Left forelimb (tissue), 1 donor: ENCODE measurements at places on chromosomes 13 and 19.
A peak's percentile ranks its signal among the peaks of the same experiment; 100 is the strongest.

- DNase-seq, result no peak
Observed at GRCh38 chr13:29859971-29860370, 9.6 kb upstream of the UBL3 start.

DNA sequence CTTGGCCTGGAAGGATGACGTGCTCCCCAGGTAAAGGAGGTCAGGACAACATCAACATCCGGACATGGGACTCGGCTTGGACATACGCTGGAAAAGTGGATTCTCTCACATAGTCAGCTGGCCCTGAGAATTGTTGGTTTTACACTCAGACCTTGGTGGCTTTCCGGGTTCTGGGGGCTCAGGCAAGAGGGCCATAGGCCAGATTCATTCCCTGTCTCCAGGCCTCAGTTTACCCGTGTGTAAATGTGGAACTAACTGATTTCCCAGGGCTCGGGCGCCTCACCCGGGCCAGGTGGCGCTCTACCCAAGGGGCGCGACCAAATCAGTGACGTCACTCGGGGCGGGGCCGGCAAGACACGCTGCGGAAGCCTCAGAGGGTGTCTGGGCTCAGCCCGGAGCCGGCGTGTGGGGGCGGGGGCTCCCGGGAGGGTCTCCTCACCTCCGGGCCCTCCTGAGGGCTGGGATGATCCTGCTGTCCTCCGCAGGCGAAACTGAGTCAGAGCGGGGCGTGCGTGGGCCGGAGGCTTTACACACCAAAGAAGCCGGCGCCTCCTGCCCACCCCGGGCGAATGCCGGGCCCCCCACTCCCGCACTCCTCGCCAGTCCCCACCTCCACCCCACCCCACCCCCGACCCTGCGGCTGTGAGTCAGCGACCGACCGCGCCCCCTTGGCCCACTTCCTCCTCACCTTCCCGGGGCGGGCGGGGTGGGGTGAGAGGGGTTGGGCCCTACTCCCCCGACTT, 862 bp upstream of the VASP start:
- DNase-seq, result peak; percentile 93

DNA sequence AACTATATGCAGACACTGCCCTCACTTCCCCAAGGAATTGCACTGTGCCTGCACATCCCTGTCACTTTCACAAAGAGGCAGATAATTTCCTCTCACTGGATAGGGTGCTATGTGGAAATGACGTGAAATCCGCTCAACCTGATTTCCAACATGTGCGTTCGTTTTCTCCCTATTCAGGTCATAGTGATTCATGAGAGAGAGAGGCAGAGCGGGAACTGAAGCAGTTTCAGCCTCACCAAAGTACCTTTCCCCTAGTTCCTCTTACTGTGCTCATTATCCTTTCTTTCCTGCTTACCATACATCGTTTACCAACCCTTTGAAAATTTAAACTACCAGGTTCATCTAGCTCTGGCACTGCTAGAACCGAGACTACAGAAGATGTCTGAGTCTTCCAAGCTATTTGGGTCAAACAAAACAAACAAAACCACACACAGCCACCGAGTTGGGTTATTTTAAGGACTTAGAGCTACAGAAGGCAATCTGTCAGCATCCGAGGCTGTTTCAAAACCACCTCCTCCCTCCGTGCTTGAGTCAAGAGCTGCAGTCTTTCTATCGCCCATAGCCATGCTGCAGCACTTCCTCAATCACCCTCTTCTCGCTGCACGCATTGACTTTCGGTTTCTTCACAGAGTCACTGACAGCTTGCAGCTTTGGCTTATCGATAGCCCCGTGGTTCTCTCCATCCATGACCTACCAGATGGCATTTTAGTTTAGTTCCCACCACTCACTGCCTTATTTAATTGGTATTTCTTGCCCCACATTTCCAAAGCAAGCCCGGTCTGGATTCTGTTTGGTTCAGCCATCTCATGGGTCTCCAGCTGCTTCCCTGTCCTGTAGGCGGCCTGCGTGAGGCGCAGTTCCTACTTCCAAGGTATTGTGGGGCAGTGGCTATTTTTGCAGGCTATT, 1395.8 kb downstream of the EFNB2 start:
- no peak for DNase-seq

GRCh38 chr13:41780715-41781706, 179.9 kb downstream of the VWA8 start:
- no peak for DNase-seq

GRCh38 chr19:58170860-58171259, 12.0 kb upstream of the ZNF274 start:
- DNase-seq, result no peak

- DNase-seq, result no peak
Observed at GRCh38 chr19:45395821-45396617, 8.8 kb downstream of the PPP1R13L start.

DNA sequence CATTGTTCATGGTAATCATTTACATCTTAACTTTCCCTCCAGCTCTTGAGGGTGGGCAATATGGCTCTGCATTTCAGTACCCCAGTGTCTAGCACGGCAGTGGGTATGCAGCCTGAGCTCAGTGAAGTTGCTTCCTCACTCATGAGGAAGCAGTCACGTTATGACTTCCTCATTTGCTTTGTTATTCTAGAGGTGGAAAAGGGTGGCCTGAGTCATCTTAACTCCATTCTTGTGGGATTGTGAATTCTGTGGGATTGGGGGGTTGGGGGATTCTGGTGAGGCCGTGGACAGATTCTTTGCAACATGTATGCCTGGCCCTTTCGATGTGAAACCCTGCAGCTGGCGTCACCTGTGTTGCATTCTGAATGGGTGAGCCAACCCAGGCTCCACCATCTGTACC, 406.7 kb upstream of the ZNF507 start:
- no peak for DNase-seq

DNA sequence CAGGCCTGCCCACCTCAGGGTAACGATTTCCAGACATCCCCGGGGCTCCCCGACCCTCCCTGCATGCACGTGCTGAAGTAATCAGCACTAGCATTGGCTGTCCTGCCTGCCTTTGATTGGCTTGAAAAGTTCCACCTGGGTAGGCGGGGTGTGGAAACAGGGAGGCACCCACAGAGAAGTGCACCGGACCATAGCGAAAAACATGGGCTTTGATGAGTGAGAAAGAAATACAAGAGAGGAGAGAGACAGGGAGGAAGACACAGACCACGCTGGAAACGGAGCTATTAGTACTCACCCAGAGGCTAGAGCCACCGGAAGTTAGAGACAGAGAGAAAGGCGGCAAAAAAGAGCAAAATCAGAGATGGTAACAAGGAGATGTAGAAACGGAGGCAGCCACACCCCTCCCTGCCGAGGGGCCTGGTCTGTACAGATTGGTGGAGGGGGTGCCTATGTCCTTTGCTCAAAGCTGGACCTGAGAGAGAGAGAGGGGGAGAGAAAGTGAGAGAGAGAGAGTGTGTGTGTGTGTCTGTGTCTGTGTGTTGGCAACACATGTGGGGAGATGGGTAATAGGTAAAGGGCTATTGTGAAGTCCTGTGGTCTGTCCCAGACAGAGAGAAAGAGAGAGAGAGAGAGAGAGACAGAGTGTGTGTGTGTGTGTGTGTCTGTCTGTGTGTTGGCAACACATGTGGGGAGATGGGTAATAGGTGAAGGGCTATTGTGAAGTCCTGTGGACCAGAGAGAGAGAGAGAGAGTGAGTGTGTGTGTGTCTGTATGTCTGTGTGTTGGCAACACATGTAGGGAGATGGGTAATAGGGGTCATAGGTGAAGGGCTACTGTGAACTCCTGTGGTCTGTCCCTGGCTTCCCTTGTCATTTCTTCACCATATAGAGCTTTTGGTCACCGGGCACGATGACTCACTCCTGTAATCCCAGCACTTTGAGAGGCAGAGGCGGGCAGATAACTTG, 2.9 kb downstream of the CGB3 start:
- DNase-seq, result no peak

- DNase-seq, result no peak
Observed at GRCh38 chr19:53659292-53659691, 27.5 kb downstream of the DPRX start.

DNA sequence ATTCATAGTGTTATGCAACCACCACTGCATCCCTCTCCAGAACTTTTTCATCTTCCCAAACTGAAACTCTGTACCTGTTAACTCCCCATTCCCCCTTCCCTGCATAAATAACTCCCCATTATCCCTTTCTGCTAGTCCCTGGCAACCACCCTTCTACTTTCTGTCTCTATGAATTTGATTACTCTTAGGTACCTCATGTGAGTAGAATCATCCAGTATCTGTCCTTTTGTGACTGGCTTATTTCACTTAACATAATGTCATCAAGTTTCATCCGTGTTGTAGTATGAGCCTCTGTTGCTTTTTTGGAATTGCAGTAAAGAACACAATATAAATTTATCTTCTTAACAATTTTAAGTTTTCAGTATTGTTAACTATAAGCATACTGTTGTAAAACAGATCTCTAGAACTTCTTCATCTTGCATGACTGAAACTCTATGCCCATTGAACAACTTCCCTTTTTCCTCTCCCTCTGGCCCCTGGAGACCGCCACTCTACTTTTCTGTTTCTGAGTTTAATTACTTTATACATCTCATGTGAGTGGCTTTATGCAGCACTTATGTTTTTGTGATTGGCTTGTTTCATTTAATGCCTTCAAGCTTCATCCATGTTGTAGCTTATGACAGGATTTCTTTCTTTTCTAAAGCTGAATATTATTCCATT, 87.3 kb upstream of the ABCC4 start:
- DNase-seq, result no peak

- no peak for DNase-seq
Observed at GRCh38 chr13:46632176-46632575, 79.2 kb downstream of the LRCH1 start.

DNA sequence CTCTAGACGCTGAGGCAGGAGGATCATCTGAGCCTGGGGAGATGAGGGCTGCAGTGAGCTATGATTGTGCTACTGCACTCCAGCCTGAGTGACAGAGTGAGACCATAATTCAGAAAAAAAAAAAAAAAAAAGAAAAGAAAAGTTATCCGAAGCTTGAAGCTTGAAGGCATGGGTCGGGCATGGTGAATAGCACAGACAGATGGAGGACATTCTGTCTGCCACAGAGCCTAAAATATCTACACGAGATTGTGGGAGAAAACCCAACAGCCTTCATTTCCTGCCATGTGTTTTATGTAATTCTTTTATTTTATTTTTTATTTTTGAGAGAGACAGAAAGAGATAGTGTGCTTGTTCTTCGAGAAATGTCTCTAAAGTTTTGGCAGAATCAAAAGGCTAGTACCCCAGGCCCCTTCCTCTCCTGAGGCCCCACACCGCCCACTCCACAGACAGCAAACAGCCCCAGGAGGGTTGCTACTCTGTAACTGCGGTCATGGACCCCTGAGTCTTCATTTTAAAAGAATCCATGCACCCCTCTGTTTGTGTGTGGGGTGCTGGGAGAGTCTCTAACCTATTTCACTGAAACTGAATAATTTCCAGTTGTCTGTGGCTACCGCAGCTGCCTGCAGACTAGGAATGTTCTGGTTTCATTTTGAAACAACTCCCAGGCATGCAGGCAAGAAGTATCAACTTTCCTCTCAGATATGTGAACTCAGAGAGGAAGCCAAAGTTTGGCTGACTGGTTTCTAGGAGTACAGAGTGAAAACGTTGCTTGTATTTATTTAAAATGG, 38.4 kb upstream of the RCBTB2 start:
- no peak for DNase-seq

DNA sequence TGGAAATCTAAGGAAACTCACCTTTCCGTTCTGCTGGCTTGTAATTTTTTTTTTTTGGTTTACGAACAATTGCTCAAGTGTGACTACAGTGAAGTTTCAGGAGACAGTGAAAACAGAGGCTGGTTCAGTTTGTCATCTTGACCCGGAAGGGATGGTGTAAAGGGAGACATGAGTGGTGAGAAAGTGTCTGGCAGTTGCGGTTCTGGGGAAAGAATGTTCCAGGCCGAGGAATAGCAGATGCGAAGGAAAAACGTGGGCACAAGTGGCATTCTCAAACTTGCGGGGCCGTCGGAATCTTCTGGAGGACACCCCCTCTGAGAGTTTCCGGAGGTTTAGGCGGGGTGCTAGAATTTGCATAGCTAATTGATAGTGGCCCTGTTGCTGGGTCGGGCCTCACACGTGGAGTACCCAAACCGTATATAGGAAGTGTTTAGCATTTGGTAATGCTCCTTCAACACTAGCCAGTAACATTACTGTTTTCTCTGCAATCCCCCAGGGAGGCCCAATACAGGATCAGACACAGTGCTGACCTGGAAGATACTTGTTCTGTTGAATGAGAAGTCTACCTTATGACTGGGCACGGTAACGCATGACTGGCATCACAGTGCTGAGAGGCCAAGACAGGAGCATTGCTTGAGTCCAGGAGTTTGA, 2.8 kb upstream of the TNFSF9 start:
- no peak for DNase-seq

DNA sequence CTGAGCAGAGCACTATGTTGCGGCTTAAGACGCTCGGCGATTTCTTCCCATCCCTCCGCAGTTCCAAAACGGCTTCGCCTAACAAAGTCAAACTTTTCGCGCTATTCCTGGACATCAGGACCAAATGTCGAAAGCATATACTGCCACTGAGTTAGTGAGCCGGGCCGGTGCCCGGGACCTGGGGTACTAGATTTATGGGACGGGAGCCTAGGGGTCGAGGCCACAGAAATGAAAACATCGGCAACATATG, 699 bp downstream of the RCBTB2 start:
- DNase-seq, result no peak

- no peak for DNase-seq
Observed at GRCh38 chr19:10390652-10391286, 10.4 kb upstream of the TYK2 start.

- no peak for DNase-seq
Observed at GRCh38 chr19:658916-659839, 3.8 kb downstream of the RNF126 start.

DNA sequence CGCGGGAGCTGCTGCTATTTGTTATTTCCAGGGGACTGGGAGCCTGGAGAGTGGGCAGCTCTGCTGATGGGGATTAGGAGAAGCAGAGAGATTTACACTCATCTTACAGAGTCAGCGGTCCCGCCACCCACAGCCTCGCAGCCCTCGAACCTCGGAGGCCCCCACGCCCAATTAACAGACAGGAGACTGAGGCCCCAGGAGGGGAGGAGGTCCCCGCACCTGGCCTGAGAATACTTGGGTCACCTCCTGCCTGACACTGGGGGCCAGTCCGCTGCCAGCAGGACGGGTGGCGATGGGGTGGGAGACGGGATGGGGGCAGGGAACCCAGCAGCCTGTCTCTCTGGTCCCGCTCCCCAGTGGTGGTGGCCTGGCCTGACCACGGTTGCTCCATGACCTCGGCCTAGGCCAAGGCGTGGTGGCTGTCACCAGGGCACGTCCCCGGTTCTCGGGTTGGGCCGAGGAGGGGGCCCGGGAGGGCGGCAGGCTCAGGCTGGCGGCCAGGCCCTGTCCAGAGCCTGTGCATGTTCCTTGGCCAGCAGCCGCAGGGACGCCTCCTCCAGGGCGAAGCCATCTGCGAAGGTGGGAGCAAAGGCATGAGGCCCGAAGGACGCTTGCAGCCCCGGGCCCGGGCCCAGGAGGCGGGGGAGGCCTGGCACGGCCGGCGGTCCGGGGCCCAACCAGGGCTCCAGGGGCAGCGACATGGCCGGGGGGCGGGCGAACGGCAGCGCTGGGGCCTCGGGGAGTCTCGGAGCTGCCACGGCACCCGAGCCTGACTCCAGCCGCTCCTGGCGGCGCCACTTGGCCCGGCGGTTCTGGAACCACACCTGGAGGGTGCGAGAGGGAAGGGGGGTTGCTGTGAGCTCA, 1.7 kb downstream of the RAX2 start:
- no peak for DNase-seq
